ENCODE measurements at places on chromosomes 13 and 19. TPM values are rescaled to one million over a fixed set of nuclear protein-coding genes. Genes with fewer than 3 reads are reported as not detected.

Gene KASH5
- polyA plus RNA-seq: 0.05 TPM

Gene ZNF77
- polyA plus RNA-seq: 2.9 TPM

Gene NLRP5
- not detected for polyA plus RNA-seq

Gene BRME1
- 6.0 TPM for polyA plus RNA-seq

Measured in H1 (cell line).